Lung (tissue), 17 donors: ENCODE measurements at places on chromosomes 6 and 20. TPM values are rescaled to one million over a fixed set of nuclear protein-coding genes. Genes with fewer than 3 reads are reported as not detected.
A peak's percentile ranks its signal among the peaks of the same experiment; 100 is the strongest.

- no peak for DNase-seq
Measured at GRCh38 chr20:48155268-48155667, 370.0 kb upstream of the SULF2 start.

GRCh38 chr6:47323887-47324286 lies 14.2 kb upstream of the TNFRSF21 start:
- DNase-seq: no peak

- no peak for DNase-seq
Measured at GRCh38 chr20:53794529-53795115, 201.0 kb upstream of the ZNF217 start.

DNA sequence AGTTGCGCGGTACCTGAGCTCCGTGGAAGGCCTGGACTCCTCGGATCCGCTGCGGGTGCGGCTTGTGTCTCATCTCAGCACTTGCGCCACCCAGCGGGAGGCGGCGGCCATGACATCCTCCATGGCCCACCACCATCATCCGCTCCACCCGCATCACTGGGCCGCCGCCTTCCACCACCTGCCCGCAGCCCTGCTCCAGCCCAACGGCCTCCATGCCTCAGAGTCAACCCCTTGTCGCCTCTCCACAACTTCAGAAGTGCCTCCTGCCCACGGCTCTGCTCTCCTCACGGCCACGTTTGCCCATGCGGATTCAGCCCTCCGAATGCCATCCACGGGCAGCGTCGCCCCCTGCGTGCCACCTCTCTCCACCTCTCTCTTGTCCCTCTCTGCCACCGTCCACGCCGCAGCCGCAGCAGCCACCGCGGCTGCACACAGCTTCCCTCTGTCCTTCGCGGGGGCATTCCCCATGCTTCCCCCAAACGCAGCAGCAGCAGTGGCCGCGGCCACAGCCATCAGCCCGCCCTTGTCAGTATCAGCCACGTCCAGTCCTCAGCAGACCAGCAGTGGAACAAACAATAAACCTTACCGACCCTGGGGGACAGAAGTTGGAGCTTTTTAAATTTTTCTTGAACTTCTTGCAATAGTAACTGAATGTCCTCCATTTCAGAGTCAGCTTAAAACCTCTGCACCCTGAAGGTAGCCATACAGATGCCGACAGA lies 9.9 kb downstream of the HEY2 start:
- no peak for DNase-seq

DNA sequence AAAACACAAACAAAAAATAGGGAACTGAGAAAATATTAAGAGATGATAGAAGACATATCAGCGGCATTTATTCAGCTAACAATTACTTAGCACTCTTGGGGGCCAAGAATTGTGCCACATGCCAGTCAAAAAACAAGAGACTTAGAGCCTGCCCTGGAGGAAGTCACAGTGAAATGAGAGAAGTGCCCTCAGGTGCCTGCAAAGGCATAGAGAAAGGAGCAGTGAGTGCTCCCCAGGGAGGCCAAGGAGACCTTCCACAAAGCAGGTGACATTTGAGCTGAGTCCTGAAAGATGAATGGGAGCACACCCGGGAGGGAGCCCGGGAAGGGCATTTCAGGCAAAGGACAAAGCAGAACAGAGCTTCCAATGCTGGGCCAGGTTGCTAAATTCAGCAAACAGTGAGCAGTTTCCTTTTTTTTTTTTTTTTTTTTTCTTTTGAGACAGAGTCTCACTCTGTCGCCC lies 184.7 kb upstream of the JARID2 start:
- DNase-seq: no peak

GRCh38 chr6:112802144-112802543 lies 455.0 kb downstream of the RFPL4B start:
- peak; percentile 13 for DNase-seq

DNA sequence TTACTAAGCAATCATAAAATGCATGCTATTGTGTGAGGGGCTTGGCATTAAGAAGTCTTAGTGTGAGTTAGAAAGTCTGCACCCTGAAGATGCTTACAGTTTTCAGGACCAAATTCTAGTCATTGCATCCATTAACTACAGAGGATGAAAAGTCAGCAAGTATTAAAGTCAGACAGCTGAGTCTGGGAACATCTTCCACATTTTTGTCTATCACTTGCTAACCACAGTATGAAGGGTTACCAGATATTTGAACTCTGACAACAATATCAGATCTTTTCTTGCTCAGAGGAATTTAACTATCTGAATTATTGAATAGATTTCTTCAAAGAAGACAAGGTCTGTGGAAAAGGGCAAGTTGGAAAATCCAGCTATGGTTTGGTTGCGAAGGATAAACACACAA lies 264.4 kb downstream of the BTBD9 start:
- no peak for DNase-seq

DNA sequence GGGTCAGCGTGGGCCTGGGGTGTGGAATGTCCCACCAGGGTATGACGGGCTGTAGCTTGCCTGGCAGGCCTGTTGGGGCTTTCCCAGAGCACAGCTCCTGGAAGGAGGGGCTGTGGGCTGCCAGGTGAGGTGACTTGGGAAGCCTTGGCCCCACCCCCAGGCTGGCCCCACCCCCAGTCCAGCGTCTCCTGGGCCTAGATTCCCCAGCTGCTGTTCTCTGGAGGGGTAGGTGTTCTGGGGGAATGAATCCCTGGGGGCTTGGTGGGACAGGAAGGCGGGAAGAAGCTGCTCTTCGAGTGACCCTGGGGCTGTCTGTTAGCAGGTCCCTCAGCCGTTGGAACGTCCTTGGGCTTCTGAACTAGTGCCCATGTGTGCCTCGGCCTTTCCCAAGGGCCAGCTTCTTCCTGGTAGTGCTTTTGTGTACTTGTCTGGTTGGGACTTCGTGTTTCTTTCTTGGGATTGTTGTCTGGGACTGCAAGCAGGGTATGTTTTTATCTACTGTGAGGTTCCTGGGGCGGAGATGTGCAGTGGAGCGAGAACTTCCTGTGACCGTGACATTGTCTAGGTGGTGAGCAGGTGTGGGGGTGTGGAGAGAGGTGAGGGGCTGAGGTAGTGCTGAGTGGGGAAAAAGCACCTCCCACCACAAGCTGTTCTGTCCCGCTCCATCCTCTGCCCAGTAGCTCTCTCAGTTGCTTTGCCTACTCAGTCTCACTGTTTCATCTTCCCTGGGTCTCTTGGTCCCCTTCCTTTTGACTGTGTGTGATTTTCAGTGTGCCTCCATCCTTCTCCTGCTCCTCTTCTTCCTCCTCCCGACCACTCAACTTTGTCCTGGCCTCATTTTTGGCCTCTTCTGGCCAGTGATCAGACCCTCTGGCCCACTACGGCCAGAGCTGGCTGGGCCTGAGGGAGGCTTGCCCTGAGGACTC lies 1.3 kb upstream of the DDR1 start:
- DNase-seq: peak; percentile 48

DNA sequence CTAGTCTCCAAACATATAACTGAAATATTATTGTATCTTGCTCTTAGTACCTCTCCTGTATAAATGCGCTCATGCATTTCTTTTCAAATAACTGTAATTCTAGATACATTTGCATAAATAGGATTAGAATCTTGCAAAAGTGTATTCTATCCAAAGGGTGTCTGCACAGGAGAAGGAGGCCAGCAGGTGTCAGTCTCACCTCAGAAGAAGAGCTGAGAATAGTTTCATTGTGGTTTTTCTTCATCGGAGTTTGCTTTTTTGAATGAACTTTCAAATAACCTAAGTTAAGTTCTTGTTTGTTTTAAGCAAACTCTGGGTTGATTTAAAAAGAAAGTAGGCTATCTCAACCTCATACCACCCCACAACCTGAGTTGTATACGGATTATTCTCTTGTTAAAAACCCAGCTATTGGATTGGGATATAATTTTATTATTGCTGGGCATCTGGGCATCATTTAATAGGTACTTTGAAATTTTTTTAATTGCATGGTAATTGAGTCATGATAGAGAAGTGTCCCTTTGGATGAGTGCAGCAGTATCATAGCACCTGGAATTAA lies 125.0 kb upstream of the MLIP start:
- peak; percentile 67 for DNase-seq

DNA sequence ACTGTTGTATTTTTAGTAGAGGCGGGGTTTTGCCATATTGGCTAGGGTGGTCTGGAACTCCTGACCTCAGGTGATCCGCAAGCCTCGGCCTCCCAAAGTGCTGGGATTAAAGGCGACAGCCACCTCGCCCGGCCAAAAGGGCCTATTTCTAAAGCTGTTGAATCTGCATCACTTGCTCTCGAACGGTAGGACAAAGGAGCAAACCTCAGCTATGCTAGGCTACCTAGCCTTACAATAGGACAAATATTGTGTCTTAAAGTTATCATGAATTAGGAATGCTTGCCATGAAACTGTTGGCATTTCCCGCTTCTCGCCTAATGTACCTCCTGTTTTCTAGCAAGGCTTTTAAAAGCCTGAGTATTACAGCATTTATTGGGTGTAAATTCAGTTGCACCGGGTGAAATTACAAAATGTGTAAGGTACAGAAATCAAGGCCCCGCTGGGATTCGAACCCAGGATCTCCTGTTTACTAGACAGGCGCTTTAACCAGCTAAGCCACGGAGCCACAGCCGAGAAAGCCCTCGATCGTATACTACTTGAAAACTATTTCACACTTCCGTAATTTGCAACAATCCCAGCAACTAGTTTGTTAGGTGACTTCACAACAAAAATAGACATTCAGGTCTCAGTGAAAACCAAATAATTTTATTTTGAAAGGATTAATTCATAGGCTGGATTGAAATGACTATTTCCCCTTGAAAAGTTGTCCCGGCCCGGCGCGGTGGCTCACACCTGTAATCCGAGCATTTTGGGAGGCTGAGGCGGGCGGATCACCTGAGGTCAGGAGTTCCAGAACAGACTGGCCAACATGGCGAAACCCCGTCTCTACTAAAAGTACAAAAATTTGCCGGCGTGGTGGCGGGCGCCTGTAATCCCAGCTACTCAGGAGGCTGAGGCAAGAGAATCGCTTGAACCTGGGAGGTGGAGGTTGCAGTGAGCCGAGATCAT lies 211.6 kb upstream of the ZNF184 start:
- peak; percentile 46 for DNase-seq

GRCh38 chr6:169156108-169156792 lies 97.4 kb downstream of the THBS2 start:
- no peak for DNase-seq

- no peak for DNase-seq
Measured at GRCh38 chr6:41697861-41698781, 37.3 kb downstream of the TFEB start.

- no peak for DNase-seq
Measured at GRCh38 chr6:55668591-55668990, 89.6 kb upstream of the HMGCLL1 start.

- DNase-seq: no peak
Measured at GRCh38 chr6:7045331-7045730, 62.4 kb upstream of the RREB1 start.

DNA sequence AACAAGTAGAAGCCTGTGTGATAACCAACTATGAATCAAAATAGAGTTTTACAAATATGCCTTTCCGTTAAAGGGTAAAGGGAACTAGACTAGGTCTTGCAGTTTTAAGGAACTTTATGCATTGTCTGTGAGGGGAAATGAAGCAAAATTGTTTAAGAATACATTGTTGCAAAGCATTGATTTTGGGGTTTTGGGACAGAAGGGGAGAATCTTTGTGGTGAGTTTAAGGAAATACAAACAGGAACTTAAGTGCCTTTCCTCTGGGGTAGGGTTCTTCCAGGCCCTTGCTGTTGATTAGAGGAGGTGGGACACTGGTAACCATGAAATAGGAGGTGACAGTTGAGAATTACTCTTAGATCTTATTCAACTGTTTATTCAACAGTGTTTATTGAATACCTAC lies 4.7 kb downstream of the MAPK14 start:
- DNase-seq: no peak

DNA sequence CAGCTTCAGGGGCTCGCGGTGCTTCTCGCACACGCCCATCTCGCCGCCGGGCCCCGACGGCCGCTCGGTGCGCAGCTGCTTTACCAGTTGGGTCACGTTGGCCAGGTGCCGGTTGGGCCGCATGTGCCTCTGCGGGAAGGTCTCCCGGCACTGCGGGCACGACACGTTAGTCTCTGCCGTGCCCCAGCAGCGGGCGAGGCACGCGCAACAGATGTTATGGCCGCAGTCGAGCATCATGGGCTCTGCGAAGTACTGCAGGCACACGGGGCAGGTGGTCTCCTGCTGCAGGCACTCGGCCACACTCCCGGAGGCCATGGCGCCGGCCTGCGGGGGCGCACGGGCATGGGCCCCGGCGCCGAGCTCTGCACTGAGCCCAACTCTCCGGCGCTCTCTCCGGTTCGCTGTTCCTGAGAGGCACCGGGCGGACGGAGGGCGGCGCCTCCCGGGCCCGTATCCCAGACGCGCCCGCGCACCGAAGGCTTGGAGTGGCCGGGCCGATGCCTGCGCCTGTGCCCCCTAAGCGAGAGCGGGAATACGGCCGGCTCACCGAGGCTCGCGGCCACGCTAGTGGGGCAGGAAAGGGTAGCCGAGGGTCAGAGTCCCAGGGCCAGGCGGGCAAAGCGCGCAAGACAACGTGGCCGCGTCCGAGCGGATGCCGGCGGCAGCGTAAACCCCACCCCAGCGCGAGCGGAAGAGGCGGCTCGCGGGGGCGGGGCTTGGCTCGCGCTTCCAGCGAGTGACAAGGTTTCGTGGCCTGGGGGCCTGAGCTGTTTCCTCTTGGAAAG lies at the start of gene TRIM27:
TRIM27 (minus strand) TSS at position 668 of the 785 bp plus-strand sequence; CDS start at position 315, 353 bp downstream.
- DNase-seq: peak; percentile 93

- no peak for DNase-seq
Measured at GRCh38 chr6:25366903-25367545, 87.8 kb downstream of the CARMIL1 start.

- no peak for DNase-seq
Measured at GRCh38 chr6:119323478-119323877, 26.1 kb downstream of the MAN1A1 start.

The ZNF334 gene
- 25.3 TPM for total RNA-seq

The ENTPD6 gene
- 78.8 TPM for total RNA-seq

The PNPLA1 gene
- total RNA-seq: 1.3 TPM

The TMEM217 gene
- total RNA-seq: 1.00 TPM

The RSPO3 gene
- 5.9 TPM for total RNA-seq

The CGA gene
- not detected for total RNA-seq

The OR2J3 gene
- not detected for total RNA-seq

The USP49 gene
- 4.9 TPM for total RNA-seq

The THEMIS gene
- 0.86 TPM for total RNA-seq

The PNLDC1 gene
- 0.23 TPM for total RNA-seq
